CD4-positive, alpha-beta T cell treated with Interleukin-4 for 4 hours (primary cell): ENCODE measurements at places on chromosomes 5 and 9.

- no peak for DNase-seq
These were observed 96.0 kb downstream of the LIX1 start for GRCh38 chr5:97046270-97046982.

GRCh38 chr5:66337626-66338226, 193.6 kb downstream of the SREK1 start:
- no peak for DNase-seq

GRCh38 chr5:89407054-89407453, 524.1 kb upstream of the MEF2C start:
- DNase-seq: no peak

DNA sequence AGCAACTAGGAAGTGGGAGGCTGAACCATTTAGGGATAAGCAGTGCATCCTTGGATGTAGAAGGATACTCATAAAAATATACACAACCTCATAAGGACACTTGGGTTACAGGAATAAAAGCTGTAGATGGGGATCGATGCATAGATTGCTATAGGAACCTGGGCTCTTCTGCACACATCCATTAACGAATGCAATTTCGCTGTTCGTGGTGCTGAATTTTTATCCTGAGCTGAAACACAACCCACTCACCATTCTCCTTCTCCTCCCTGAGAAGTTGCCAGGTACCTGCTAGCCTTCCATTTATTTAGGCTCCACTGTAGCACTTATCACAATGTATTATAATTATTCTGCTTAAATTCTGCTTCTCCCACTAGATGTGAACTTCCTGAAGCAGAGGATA, 320.6 kb upstream of the BRINP1 start:
- no peak for DNase-seq

- DNase-seq: no peak
These were observed 343.6 kb upstream of the DAP start for GRCh38 chr5:11104651-11105112.

DNA sequence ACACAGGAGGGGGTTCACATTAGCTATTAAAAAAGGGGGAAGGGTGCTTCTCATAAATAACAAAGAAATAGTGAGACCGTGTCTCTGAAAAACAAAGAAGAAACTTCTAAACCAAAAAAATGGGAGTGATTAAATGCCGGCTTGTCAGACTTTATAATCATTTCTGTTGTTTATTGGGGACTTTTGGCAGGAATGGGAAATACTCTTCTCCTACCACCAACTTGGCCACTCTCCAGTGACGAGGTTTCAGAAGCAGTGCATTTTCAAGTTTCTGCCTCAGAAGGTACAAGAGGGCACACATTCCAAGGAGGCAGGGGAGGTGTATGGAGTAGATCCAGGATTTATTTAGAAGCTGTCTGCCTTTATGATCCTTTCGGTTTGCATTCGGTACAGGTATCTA, 46.2 kb downstream of the LIX1 start:
- DNase-seq: no peak

DNA sequence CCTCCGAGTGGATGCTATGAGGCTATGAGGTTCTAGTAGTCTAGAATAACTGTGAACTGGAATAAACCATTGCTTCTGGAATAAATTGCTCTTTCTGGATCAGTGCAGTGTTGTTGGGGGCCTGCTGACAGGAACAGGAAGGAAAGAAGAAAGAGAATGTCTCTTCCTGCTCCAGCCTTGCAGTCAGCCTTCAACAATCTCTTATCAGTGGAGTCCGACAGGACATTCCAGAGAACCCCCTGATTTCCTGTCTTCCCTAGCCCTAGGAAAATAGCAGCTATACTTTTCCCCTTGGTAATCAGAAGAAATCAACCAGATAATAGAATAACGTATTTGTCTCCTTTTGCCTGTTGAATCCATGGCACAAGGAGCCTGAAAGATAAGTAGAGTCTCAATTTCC, 55.4 kb downstream of the WDR36 start:
- DNase-seq: no peak

DNA sequence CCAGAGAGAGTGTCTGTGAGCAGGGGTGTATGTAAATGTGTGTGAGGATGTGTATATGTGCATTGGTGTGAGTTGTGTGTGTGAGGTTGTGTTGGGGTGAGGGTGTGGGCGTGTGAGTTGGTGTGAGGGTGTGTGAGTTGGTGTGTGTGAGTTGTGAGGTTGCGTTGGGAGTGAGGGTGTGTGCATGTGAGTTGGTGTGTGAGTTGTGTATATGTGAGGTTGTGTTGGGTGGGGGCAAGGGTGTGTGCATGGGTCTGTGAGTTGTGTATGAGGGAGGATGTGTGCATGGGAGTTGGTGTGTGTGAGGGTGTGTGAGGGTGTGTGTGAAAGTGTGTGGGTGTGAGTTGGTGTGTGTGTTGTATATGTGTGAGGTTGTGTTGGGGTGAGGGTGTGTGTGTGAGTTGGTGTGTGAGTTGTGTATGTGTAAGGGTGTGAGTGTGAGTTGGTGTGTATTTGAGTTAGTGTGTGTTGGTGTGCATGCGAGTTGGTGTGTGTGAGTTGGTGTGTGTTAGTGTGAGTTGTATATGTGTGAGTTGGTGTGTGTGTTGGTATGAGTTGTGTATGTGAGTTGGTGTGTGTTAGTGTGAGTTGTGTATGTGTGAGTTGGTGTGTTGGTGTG, 161.6 kb upstream of the IER5L start:
- no peak for DNase-seq

GRCh38 chr9:1179366-1179765, 129.2 kb downstream of the DMRT2 start:
- DNase-seq: no peak

DNA sequence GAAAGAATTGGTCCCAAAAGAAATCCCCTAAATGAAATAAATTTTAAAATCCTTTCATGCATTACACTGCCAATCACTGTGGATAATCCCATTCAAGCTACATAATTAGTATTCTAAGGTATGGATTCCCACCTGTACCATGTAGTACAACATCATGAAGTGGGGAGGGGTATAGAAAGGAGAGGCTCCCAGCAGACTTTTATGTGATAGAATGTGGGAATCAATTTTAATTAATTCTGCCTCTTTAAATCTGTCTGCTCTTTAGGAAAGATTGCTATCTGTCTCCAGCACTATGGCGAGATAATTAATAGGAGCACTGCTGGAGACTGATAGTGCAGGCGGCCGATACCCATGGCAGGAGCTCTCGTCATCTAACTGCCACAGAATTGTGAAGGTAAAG, 95.4 kb downstream of the CDH12 start:
- no peak for DNase-seq

DNA sequence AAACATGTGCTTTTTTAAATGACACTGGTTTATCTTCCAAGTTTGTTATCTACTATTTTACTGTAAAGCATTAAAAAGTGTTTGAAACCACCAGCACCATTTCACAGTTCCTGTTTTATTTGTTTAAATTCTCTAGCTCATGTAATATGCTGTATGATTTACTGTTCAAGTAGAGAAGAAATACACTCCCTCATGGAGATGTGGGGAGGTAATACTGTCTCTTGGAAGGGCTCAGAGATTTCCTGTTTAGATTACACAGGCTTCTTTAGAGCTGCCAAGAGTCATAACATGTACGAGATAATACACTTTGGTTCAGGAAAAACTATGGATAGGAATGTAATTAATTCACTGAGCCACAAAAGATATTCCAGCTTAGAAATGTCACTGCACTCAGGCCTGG, 135.0 kb upstream of the CCDC152 start:
- no peak for DNase-seq

DNA sequence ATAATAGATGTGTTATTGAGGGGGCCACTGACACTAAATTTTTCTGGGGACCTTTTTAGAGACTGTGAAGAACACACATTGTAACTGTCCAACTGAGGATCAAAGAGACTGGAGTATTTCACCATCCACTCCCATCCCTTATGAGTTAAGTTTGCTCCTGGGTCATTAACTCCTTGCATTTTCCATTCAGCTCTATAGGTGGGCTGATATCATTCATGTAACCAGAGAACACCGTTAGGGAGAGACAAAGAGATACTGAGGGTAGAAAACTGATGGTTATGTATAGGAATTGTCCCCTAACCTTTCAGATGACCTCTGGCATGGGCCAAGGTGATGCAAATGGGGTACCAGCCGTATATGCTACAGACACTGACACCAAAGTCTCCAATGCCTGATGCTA, 142.4 kb upstream of the TLR4 start:
- DNase-seq: no peak

GRCh38 chr9:127755061-127756060, 20.3 kb upstream of the TOR2A start:
- DNase-seq: no peak
